Glomerular endothelial cell (primary cell): ENCODE measurements at places on chromosomes 12 and 14. TPM values are rescaled to one million over a fixed set of nuclear protein-coding genes. Genes with fewer than 3 reads are reported as not detected.

AVPR1A gene
- not detected in 2 replicates for total RNA-seq

TMEM233 gene
- total RNA-seq = 1.8 and 1.9 TPM in 2 replicates

NOXRED1 gene
- 0.12 TPM in 1 of 2 replicates, not detected in the other for total RNA-seq

GPX2 gene
- not detected in 2 replicates for total RNA-seq

SLC7A8 gene
- total RNA-seq = 0.29 TPM in 1 of 2 replicates, not detected in the other

KRT79 gene
- total RNA-seq = 0.10 and 0.12 TPM in 2 replicates

SOAT2 gene
- total RNA-seq = not detected in 2 replicates

OR6C2 gene
- total RNA-seq = not detected in 2 replicates
